ENCODE measurements at places on chromosomes 1 and 21. TPM values are rescaled to one million over a fixed set of nuclear protein-coding genes. Genes with fewer than 3 reads are reported as not detected.

The AADACL3 gene
- not detected for total RNA-seq

The CACNA1E gene
- 0.24 TPM for total RNA-seq

The CFHR4 gene
- not detected for total RNA-seq

The LCE1A gene
- total RNA-seq: not detected
